NCI-H1436 treated with DMSO at 0.1 percent for 48 hours (cell line): ENCODE measurements at places on chromosomes 1 and 21.
A peak's percentile ranks its signal among the peaks of the same experiment; 100 is the strongest.

DNA sequence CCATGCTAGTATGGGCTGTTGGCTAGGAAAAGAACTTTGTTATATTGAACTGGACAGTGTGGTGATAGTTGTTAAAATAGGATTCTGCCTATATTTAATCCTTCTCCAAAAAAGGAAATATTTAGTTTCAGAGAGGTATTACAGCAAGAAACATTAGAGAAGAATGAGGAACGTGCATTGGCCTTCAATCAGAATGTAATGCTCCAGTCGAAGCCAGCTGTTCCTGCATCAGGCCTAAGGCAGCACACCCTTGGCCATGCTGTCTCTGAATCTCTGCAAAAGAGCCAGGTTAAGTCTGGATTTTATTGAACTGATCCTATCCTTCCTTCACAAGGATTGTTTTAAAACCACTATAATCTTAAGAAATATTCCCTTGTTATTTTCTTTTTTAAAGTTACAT is 35.3 kb upstream of the RALGPS2 start:
- no peak for DNase-seq

GRCh38 chr1:178960482-178961240 is 65.0 kb upstream of the FAM20B start:
- no peak for DNase-seq

DNA sequence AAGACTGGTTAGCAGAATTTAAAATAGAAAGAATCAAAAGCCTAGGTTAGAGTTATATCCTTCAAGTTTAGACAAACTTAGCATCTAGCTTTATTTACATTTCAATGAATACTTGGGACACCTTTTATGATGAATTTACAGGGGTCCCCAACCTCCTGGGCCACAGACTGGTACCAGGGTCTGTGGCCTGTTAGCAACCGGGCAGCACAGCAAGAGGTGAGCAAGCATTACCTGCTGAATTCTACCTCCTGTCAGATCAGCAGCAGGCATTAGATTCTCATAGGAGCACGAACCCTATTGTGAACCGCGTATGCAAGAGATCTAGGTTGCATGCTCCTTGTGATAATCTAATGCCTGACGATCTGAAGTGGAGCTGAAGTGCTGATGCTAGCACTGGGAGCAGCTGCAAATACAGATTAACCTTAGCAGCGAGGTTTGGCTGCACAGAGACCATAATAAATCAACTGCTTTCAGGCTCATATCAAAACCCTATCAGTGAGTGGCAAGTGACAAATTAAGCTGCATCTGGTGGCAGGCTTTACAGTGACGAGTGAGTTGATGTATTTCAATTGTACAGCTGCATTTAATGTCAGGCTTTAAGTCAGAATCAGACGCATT is 82.0 kb downstream of the UCHL5 start:
- DNase-seq = no peak

DNA sequence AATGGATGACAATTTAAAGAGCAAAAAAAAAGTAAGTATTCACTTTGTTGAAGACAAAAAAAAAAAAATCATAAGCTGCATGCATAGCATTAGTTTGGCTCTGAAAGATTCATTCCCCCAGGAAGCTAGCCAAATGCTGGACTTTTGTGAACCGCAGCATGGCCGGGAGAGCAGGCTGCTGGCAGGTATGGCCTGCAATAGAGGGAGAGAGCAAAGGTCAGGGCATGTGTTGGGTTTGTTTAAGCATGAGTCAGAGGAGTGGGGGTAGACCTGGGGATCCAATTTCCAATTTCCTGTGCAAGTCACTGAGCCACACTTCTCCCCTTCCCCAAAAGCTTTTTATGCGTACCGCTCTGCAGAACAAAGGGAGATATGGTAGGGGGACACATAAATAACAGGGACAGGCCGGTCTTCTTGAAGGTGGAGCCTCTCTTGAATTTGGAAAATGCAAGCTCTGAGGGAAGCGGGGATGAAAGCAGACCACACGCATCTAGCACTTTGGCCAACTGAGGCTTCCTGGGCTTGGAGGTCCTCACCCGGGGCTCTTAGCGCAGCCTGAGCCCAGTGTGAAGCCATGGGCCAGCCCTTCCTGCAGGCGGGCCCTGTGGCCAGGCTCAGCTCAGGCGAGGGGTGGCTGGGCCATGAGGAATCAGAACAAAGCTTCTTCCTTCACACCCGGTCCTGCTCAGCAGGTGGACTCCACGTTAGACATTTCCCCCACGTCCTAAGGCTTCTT is 171.1 kb downstream of the TOMM20 start:
- DNase-seq = peak; percentile 81

DNA sequence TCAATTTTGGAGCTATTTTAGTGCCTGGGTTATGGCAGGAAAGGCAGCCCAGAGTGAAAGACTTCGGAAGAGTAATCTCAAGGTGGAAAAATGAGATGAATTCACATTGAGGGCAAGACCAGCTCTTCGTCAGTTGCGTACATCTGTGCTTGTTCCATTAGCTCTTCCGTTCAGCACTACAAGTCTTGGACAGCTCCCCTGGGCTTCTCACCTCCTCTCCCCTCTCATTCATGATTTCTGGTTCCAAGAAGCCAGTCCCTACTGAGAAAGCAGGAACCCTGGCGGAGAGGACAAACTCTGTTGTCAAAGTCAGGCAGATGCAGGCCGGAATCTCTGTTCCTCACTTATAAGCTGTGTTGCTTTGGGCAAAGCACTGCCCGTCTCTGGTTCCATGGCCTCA is 76.5 kb downstream of the ACTL8 start:
- DNase-seq = no peak

DNA sequence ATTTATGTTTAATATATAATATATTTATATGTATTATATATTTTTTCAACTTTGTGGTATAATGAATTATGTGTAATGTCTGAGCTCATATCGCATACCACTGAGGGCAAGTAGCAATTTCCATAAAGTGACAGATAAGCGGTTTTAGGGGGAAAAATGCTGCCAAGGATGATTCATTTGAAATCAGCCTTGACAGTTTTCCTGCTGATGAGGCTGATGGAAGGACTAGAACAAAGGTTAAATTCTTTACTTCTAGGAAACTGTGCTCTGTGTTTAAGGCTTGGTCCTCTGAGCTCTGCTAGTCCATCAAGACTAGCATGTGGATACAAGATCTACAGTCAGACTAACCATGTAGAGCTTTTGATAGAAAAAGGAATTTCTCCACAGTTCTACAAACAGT is 19.3 kb upstream of the DDAH1 start:
- DNase-seq = no peak

DNA sequence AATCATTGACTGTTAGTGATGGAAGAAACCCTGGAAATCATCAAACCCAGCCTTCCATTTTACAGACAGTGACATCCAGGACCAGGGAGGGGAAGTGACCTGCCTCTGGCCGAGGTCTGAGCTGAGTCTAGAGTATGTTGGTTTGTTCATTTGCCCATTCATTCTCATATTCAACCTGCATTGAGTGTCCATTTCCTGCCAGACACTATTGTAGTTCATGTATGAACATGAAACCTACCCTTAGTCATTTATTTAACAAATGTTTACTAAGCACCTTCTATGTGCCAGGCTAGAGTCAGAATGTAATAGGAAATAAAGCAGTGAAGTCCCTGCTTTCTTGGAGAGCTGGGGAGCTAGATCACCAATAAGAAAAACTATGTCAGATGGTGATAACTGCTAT is 51.3 kb downstream of the KCND3 start:
- no peak for DNase-seq

- no peak for DNase-seq
These were observed 50.6 kb upstream of the PAX7 start for GRCh38 chr1:18580047-18580446.

- no peak for DNase-seq
These were observed 29.1 kb upstream of the JUN start for GRCh38 chr1:58812926-58813325.
